ENCODE measurements at places on chromosomes 4 and X.

GRCh38 chrX:17024886-17025285 lies 78.4 kb downstream of the REPS2 start:
- no peak for DNase-seq

DNA sequence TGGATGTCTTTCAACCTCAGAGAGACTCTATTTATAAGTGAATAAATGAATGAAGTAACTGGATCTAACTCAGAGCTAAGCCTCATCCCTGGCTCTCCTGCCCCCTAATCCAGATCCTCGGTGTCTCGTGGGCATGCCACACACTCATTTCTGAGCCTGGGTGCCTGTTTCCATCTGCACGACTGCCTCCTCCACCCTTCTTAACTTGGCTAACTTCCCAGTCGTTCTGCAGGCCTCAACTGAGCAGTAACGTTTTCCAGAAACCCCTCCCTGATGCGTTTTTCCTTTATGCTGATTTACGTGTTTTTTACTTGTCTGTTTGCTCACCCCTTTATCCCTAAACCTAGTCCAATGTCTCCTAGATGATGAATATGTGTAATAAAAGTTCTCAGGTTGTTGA lies 186.9 kb upstream of the HS3ST1 start:
- no peak for DNase-seq

GRCh38 chrX:15215366-15215765 lies 54.5 kb downstream of the ASB9 start:
- no peak for DNase-seq

DNA sequence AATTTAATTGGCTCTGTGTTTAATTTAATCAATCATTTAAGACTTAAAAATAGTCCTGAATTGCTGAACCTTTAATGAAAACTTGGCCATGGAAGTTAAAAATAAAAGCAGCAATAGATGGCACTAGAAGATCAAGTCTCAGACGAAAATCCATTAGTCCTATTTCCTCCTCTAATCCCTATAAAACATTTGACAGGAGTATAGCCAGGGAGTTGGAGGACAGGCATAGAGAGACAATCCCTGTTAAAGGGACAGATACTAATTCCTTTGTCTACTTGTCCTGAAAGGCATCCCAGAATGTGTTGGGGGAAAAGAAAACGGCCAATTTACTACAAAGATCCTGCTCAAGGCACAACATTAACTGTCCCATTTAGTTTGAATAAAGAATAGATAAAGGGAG lies 276.3 kb upstream of the TACR3 start:
- DNase-seq = no peak

GRCh38 chr4:6196871-6197270 lies 3.5 kb downstream of the JAKMIP1 start:
- DNase-seq = no peak

DNA sequence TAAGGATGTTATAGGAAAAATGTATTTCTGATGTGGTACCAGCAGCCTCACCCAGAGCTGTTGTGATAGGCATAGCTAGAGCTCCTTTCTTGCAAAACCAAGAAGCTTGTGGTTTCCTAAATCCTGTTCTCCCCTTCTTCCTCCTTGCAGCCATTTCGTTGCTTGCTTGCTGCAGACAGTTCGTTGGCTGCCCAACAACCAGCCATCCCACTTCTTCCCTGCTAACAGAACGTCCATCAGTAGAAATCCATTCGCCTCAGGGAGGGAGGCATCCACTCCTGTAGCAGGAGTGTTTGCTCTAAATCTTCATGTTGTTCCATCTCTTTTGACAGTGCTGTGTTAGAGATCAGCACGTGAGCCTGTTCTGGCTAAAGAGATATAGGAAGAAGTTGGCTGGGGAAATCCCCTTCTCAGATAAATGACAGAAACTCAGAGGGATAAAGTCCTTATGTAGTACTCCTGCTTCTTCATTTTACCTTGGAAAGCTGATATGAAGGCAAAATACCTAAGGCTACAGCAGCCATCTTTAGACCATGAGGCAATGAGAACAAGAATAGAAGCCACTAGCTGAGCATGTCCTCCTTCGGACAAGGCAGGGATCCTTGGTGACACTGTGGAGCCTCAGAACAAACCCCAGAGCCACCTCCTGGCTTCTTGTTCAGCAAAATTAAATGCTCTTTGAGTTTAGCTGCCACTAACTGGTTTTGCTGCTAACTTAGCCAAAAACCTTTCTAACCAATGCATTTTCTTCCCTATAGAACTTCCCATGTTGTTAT lies 68.4 kb upstream of the RELL1 start:
- no peak for DNase-seq

GRCh38 chr4:173214661-173215060 lies 46.0 kb downstream of the GALNT7 start:
- no peak for DNase-seq

DNA sequence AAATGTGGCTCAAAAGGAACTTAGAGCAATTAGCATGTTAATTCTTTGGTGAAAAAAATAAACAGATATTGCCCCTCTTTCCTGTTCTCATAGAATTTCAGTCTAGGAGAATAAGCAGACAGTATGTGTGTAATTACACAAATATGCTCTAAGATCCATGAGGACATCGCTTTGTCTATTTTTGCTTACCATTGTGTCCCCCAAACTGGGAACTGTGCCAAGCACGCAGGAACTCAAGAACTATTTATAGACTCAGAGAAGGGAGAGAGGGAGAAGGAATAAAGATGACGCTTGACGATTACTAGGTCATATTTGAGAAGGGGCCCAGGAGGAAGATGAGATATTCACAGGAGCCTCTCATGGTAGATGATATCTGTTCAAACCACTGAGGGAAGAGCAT lies 692.6 kb downstream of the RAB28 start:
- DNase-seq = no peak

DNA sequence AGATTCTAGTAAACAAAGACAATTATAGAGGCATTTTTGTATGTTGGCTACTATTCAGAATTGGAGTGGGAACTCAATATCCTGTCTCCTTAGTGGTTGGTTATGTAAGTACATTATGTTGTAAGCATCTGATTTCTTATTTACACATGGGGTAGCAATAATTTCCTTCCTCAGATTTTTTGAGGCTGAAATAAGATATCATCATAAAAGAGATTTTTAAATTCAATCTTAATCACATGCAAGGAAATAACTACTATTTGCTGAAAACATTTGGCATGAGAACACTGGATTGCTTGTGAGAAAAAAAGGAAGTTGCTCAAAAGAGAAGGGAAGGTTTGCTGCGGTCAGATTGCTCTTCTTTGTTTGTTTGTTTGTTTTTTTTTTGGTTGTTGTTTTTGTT lies 437.7 kb upstream of the HS3ST1 start:
- no peak for DNase-seq

DNA sequence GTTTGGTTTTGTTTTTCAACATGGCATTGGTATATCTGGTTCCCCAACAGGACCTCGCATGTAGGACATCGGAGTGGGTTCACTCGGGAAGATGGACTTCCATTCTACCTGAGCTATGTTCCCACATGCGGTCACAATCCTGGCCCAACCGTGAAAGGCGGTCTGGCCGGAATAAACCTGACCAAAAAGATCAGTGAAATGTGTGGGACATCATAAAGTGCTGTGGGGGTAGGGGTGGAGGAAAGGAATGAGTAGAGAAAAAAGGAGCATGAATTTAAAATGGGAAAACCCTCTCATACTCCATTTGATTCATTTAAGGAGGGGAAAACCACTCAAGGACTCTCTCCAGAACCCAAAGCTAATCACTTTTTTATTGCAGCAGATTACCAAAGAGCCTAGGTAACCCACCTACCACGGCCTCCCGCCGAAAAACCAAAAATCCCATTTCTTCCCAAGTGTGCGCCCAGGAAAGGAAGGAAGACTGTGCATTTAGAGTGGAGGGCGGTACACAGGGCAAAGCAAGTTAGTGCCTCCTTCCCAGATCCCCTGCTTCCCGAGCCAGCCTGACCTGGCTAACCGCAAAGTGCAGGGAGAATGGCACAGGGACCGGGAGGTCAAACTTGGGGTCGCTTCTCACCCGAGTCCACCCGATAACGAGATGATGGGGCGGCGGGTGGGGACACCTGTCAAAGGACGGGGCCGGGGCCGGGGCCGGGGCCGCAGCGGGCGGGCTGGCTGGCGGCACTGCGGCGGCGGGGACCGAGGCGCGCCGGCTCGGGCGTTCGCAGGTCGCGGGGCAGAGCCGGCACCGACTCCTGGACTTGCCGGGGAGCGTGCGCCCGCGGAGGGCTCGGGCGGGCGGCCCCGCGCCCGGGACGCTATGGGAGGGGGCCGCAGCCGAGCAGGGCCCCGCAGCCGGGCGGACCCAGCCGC lies 669 bp downstream of the TMEM150C start:
- no peak for DNase-seq

DNA sequence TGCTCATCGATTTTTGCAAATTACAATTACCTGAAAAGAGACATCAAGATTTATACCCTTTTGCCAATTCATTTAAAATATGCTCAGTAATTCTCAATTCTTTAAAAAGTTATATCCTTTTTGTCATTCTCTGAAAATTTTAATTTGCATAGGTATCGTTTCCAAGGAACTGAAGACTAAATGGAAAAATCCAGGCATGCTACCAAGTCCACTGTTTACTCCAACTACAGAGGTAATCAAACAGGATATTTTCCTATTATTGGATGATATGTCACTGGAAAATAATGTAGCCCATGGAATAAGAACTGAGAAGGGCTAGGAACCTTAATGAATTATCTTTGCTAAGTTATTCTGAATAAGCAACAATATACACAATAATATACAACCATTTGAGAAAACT lies 132.7 kb downstream of the THOC2 start:
- no peak for DNase-seq

- no peak for DNase-seq
Measured at GRCh38 chrX:74179499-74179898, 124.5 kb upstream of the ZCCHC13 start.

GRCh38 chr4:128225148-128225547 lies 62.5 kb downstream of the PGRMC2 start:
- no peak for DNase-seq

DNA sequence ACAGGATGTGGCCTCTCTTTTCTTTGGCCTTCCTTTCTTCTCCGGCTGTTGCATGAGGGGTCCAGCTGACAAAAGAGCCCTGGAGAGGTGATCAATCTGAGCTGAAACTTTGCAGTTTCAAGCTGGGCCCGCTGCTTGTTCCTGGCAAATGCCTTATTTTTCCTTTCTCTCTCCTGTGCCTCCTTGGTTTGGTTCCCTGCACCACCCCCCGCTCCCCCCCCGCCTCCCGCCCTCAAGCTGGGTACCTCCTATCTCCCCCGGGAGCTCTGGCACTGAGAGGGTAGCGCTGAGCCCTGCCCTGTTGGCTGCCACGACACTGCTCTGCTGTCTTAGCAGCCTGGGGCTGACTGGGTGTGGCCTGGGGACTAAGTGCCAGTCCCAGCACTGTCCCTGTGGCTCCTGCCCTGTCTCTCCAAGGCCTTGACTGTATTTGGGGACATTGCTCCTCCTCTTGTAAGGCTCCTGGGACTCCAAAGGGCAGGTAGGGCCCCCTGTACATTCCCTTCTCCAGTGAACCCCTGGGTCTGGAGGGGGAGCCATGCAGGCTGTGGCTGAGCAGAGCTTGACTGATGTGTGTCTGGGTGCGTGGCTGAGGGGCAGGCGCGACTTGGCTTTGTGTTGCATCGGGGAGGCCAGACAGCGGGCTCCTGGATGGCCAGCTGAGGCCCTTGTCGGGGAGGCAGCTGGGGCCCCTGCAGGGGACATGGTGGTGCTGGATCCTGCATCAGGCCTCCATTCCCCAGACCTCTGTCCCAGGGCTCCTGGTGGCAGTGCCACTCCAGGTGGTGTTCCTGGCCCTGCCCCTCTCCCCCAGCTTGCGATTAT lies 1.1 kb downstream of the PLXNA3 start:
- peak; percentile 29 for DNase-seq

- DNase-seq = no peak
Measured at GRCh38 chrX:118736394-118737010, 9.1 kb downstream of the IL13RA1 start.

GRCh38 chrX:134025986-134026545 lies 40.7 kb upstream of the GPC3 start:
- no peak for DNase-seq

GRCh38 chrX:55340896-55341433 lies 76.2 kb upstream of the PAGE3 start:
- no peak for DNase-seq

GRCh38 chrX:34654696-34655490 lies 2.2 kb downstream of the TMEM47 start:
- DNase-seq = no peak

GRCh38 chr4:156169011-156169410 lies 215.3 kb upstream of the CTSO start:
- DNase-seq = no peak

DNA sequence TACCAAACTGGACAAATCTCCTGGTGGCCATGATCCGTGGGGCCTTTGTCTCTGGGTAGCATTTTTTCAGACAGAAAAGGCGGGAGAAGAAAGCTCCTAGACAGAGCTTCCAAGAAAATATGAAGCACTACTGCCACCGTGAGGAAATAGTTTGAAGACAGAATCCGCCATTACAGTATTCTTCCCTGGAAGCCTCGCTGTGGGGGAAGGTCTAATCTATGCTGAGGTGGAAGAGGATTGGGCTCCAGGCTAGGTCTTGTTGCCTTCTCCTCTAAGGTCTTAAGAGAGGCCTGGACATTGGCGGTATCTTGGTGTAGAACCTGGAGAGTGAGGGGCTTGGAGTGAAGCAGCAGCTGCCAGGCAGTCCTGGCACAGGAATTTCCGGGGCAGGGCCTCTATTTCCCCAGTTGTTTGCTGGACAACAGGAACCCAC lies 218.9 kb downstream of the OR13H1 start:
- no peak for DNase-seq

- no peak for DNase-seq
Measured at GRCh38 chr4:126937846-126938422, 694.8 kb upstream of the INTU start.

DNA sequence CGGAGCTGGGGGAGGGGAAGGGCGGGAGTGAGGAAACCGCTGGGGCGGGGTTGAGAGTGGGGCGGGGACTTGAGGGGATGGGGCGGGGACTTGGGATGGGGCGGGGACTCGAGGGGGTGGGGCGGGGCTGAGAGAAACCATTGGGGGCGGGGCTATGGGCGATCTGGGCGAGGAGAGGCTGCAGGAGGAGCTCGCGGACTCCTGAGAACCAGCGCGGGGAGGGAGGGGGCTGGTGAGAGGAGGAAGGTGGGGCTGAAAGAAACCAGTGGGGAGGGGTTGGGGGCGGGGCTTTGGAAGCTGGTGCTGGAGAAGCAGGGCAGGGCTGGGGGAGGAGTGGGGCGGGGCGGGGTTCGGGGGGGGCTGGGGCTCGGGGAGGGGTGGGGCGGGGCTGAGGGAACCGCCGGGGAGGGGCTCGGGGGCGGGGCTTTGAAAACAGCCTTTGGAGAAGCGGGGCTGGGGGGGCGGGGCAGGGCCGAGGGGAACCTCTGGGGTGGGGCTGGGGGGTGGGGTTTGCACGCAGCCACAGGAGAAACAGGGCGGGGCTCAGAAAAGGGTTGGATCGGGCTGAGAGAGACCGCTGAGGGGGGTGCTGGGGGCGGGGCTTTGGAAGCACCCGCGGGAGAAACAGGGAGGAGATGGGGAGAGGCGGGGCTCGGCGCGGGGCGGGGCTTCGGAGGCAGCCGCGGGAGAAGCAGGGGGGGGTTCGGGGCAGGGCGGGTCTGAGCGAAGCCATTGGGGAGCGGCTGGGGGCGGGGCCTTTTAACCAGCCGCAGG lies 777 bp upstream of the EOLA2 start:
- DNase-seq = peak; percentile 90

GRCh38 chr4:1248245-1249147 lies at the start of gene CTBP1:
Gene CTBP1 (minus strand): TSS chr4:1249130. CDS start chr4:1241331, 7,799 bp downstream.
- DNase-seq = peak; percentile 83

- DNase-seq = no peak
Measured at GRCh38 chr4:99784842-99785241, 31.8 kb upstream of the DAPP1 start.
